ENCODE measurements at places on chromosomes 2 and 18. TPM values are rescaled to one million over a fixed set of nuclear protein-coding genes. Genes with fewer than 3 reads are reported as not detected.

The RAPGEF4 gene
- not detected for polyA plus RNA-seq

The RDH14 gene
- 36.6 TPM for polyA plus RNA-seq

The VWC2L gene
- polyA plus RNA-seq, result not detected

The OTX1 gene
- not detected for polyA plus RNA-seq

The DLGAP1 gene
- polyA plus RNA-seq, result not detected

The EDAR gene
- polyA plus RNA-seq, result 0.26 TPM

The ADRA2B gene
- not detected for polyA plus RNA-seq

The CD226 gene
- polyA plus RNA-seq, result 3.8 TPM

The TMEFF2 gene
- not detected for polyA plus RNA-seq

The PMS1 gene
- 20.1 TPM for polyA plus RNA-seq

The GPR45 gene
- polyA plus RNA-seq, result not detected

The SCN2A gene
- 0.06 TPM for polyA plus RNA-seq

The PPP4R3B gene
- 59.4 TPM for polyA plus RNA-seq

The ATP8B1 gene
- polyA plus RNA-seq, result 0.50 TPM

The MROH2A gene
- polyA plus RNA-seq, result not detected

The SRD5A2 gene
- not detected for polyA plus RNA-seq

The EN1 gene
- not detected for polyA plus RNA-seq
